ENCODE measurements at places on chromosomes 11 and 22. TPM values are rescaled to one million over a fixed set of nuclear protein-coding genes. Genes with fewer than 3 reads are reported as not detected.

The SPDYC gene
- total RNA-seq, result not detected

The ZNF70 gene
- 6.3 TPM for total RNA-seq

The LTO1 gene
- 10.5 TPM for total RNA-seq

The GTSE1 gene
- 1.2 TPM for total RNA-seq

The ALKBH8 gene
- total RNA-seq, result 8.3 TPM

The TEF gene
- total RNA-seq, result 27.5 TPM

The KIF18A gene
- 0.32 TPM for total RNA-seq

The SLC17A6 gene
- total RNA-seq, result not detected

The NAALAD2 gene
- 1.8 TPM for total RNA-seq

The APOA5 gene
- total RNA-seq, result not detected

The SEPTIN3 gene
- total RNA-seq, result 0.17 TPM

The CNGA4 gene
- total RNA-seq, result 0.19 TPM

The ANGPTL5 gene
- 1.3 TPM for total RNA-seq

The HEPACAM gene
- total RNA-seq, result 1.9 TPM

The FOLR1 gene
- not detected for total RNA-seq

The HORMAD2 gene
- total RNA-seq, result not detected

The PATL1 gene
- 30.2 TPM for total RNA-seq

The RAB36 gene
- 1.8 TPM for total RNA-seq

The EI24 gene
- total RNA-seq, result 69.2 TPM

The PHF21B gene
- total RNA-seq, result 1.4 TPM

The RAB3IL1 gene
- 18.9 TPM for total RNA-seq

The OR2D2 gene
- not detected for total RNA-seq

The SCO2 gene
- not detected for total RNA-seq

The KCNJ1 gene
- total RNA-seq, result not detected

The FOLH1 gene
- 0.72 TPM for total RNA-seq

The ISX gene
- total RNA-seq, result not detected

The ACR gene
- total RNA-seq, result 0.54 TPM

The SH3BP1 gene
- 3.3 TPM for total RNA-seq

The ST14 gene
- 1.6 TPM for total RNA-seq

The TEX54 gene
- not detected for total RNA-seq

The SMTNL1 gene
- not detected for total RNA-seq

The TECTA gene
- total RNA-seq, result 5.4 TPM

The NFAM1 gene
- 2.8 TPM for total RNA-seq

The NELL1 gene
- 0.22 TPM for total RNA-seq

The HTATIP2 gene
- 17.1 TPM for total RNA-seq

The SLC22A9 gene
- not detected for total RNA-seq

The OR8G5 gene
- not detected for total RNA-seq

The PDE3B gene
- total RNA-seq, result 9.6 TPM

The MMP8 gene
- not detected for total RNA-seq

The FXYD6 gene
- total RNA-seq, result 47.8 TPM

The CCDC73 gene
- not detected for total RNA-seq

The CTNND1 gene
- total RNA-seq, result 77.9 TPM

The GRIA4 gene
- not detected for total RNA-seq

The ME3 gene
- total RNA-seq, result 24.0 TPM

The PAMR1 gene
- total RNA-seq, result 23.6 TPM

The SYCE3 gene
- not detected for total RNA-seq
